NCI-H526 treated with DMSO at 0.1 percent for 48 hours (cell line): ENCODE measurements at places on chromosomes 4 and X.
A peak's percentile ranks its signal among the peaks of the same experiment; 100 is the strongest.

DNA sequence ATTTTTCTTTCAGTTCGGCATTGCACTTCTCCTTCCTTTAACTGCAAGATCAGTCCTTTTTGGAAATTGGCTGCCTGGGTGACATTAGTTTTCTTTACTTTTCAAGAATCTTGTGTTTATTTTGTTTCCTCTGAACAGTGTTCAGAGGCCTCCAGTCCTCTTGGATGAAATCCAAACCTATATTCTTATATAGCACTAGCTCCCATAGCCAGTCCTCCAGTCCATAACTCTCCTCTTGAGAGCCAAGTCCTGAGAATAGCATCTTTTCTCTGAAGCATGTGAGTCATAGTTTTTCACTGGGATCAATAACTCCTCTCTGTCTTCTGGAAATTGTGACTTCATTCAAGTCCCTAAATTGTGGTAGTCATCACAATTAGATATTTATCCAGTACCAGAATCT, 357.5 kb downstream of the RAPGEF2 start:
- DNase-seq = no peak

- no peak for DNase-seq
Observed at GRCh38 chrX:16240231-16240905, 73.1 kb downstream of the MAGEB17 start.

DNA sequence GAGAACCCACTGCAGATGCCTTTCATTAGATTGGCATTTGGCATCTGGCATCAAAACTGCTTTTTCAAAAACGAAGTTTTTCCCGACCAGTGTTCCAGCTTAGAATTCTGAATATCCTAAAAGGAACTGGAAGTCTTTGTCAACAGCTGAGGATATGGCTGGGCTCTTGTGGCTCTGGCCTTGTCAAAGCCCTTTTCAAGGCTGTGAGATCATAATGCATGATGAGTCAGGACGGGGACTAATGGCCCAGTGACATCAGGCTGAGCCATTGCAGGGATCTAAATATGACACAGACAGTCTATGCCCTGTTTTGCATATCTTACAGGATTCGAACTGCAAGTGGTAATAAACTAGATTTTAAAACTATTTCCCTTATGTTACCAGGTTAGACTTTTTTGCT, 306.4 kb downstream of the PTTG2 start:
- no peak for DNase-seq

GRCh38 chr4:15201782-15202181, 199.5 kb downstream of the CPEB2 start:
- DNase-seq = no peak

DNA sequence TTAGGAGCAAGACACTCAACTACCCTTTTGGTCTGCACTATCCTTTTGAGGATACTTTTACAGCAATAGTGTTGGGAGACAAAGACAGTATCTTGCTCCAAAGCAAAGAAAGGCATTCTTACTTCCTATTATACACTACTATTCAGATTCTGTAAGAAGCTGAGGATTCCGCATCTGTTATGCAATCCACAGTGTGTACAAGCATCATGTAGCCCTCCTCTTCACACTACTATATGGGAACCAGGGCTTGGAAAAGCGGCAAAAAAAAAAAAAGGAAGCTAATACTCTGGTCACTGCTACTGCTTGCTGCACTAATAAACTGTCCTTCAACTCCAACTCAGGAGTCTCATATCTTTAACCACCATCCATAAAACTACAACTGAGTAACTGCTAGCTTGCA, 59.1 kb downstream of the FBXW7 start:
- no peak for DNase-seq

- no peak for DNase-seq
Observed at GRCh38 chr4:117965622-117966021, 68.7 kb upstream of the NDST3 start.

- DNase-seq = no peak
Observed at GRCh38 chr4:159048166-159048886, 54.6 kb upstream of the RAPGEF2 start.

DNA sequence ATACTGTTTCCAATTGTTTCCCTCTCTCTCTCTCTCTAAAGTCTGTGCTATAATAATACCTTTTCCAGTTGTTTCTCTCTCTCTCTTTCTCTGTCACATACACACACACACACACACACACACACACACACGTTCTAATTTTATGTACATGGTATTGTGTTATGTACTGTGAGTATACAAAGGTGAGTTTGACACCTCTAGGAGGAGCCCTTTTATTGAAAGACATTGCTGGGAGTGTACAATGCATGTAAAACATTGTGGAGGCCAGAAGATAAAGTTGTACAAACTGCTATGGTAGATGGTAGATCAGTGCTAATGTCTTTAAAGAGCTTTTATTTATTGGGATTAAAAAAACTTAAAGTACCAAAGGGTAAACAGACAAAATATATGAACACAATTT, 53.6 kb downstream of the BLTP1 start:
- DNase-seq = no peak

DNA sequence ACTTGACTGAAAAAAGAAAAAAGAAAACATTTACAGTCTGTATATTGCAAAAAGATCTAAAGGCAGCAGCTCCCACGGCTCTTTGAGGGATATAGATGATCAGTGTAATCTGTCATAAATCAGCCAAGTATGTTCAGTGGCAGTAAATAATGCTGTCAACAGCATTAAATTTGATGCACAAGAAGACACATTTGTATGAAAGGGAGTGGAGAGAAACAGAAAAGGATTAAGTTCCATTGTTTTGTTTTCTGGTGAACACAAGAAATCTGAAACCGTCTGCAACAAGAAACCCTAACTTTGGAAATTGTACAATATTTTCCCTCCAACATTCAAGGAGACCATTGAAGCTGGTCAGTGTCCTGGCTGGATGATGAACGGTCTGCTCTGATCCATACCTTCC, 27.6 kb upstream of the C1QTNF7 start:
- DNase-seq = no peak

- no peak for DNase-seq
Observed at GRCh38 chr4:6886886-6887285, 22.7 kb upstream of the TBC1D14 start.

GRCh38 chrX:30282527-30282926, 26.7 kb downstream of the NR0B1 start:
- DNase-seq = no peak

- DNase-seq = no peak
Observed at GRCh38 chr4:137536789-137537561, 4.7 kb upstream of the PCDH18 start.

GRCh38 chr4:172740434-172740833, 428.2 kb upstream of the GALNT7 start:
- DNase-seq = no peak

- no peak for DNase-seq
Observed at GRCh38 chr4:127469542-127469941, 163.2 kb upstream of the INTU start.

- DNase-seq = no peak
Observed at GRCh38 chr4:86484241-86484640, 109.9 kb upstream of the PTPN13 start.

- DNase-seq = no peak
Observed at GRCh38 chr4:108036213-108036612, 46.5 kb downstream of the HADH start.

GRCh38 chrX:30831082-30831481, 58.0 kb downstream of the TAB3 start:
- DNase-seq = no peak

DNA sequence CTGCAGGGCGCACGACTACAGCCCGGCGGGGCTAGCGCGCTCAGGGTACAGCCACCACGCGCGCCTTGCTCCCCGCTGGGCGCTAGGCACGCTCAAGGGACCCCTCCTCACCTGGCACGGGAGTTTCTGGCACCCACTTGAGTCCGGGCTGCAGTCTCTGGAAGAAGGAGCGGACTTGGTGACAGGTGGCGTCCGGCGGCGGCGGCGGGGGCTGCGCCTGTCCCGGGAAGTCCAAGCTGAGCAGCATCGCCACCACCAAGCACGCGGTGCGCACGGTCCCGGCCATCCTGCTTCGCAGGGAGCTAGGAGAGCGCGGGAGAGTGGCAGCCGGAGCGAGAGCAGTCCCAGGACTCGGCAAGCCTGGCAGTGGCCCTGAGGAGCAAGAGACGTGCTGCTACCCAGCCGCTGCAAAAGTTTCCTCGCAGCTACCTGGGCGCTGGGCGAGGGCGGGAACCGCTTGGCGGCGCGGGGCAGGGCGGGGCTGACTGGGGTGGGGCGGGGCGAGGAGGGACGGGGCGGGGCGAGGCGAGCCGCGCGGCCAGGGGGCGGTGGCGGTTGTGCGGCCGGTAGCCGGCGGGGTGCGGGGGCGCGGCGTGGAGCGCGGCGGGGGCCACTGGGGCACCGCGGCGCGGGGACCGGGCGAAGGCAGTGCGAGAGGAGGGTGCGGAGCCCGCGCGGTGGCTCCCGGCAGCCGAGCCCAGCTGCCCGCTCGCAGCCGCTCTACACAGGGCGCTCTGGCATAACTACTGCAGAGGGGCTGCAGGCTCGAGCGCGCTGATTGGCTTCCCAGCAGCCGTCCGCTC, at the start of gene GPC3:
Gene GPC3 (minus strand): TSS at position 431 of the 803 bp plus-strand sequence.
- DNase-seq = peak; percentile 2

- no peak for DNase-seq
Observed at GRCh38 chrX:28847423-28847822, 260.2 kb downstream of the IL1RAPL1 start.

- no peak for DNase-seq
Observed at GRCh38 chr4:39660045-39660444, 21.4 kb upstream of the SMIM14 start.

- DNase-seq = no peak
Observed at GRCh38 chr4:181674315-181674875, 568.8 kb upstream of the TENM3 start.

- DNase-seq = no peak
Observed at GRCh38 chr4:10100734-10101216, 15.8 kb downstream of the WDR1 start.

- no peak for DNase-seq
Observed at GRCh38 chr4:2587213-2587823, 50.9 kb downstream of the FAM193A start.

GRCh38 chr4:121792966-121793365, 8.2 kb upstream of the EXOSC9 start:
- no peak for DNase-seq

DNA sequence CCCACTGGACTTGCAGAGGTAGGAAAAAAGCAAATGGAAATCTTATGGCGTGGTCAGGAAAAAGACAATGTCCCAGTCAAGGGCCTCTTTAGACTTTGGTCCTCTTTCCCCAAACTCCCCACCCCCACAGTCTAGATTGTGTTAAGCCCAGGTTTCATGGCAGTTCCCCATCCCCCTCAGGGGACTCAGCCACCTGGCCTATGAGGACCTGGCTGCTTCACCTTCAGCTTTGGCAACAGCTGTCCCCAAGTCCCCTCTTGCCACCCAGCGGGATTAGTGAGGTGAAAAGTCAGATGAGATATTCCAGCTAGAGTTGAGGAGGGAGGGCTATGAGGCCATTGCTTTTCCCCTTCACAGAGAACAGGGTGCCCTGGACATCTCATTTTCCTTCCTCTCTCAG, 457 bp downstream of the RIPPLY1 start:
- DNase-seq = no peak

GRCh38 chrX:48761674-48762471, at the start of gene GLOD5:
Gene GLOD5 (plus strand): TSS chrX:48761747. CDS start chrX:48761791, 44 bp downstream.
- DNase-seq = peak; percentile 30

GRCh38 chrX:113512700-113513395, 672.2 kb upstream of the AMOT start:
- DNase-seq = no peak

DNA sequence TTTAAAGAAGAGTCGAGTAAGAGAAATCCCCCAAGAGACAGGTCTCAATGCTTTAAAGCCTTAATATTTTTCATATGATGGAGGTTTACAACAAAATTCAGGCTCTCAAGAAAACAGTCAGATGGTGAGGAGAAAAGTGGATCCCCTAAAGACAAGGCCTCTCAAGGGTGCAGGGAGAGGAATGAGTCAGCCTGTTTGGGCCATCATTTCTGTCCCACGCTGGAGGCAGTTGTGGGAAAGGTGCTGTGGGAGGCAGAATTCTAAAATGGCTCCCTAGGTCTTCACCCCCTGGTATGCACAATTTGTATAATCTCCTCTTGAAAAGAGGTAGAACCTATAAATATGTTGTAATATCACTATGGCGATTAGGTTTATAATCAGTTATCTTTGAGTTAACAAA, 4.6 kb upstream of the TIFA start:
- no peak for DNase-seq

GRCh38 chrX:54116391-54116790, 66.7 kb downstream of the FAM120C start:
- DNase-seq = no peak

DNA sequence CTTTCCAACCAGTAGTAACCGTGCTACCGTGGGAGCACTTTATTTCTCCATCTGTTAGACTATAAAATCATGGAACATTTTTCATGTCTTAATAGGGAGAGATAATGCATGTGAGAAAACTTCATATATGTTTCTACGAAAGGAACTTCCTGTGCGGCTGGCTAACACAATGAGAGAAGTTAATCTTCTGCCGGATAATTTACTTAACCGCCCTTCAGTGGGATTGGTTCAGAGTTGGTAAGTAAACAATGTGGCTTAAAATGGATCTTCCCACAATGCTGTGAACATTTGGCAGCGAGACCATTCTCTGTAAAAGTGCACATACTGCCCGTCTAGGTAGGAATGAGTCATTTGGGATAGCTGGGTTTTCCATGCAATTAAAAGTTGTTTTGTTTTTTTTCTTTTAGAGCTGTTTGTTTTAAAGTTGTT, 29.6 kb downstream of the PDK3 start:
- DNase-seq = no peak
